ENCODE measurements at places on chromosomes 4 and X.

DNA sequence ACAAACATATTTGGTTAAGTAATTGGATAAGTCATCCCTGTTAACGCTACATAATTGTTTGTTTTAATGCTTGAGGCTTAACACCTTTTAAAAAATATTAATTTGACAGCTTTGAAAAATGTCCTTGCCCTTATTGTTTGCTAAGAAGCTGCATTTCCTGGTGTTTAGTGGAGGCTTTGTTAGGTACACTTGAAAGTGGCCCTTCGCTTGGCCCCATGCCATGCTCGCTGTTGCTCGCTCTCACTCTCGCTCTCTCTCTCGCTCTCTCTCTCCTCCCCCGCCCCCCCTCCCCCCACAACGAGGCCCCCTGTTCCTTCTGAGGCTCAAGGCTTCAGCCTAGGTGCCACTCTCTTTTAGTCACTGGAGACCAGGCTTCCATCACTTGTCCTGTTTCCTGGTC is 139.6 kb downstream of the DCLK2 start:
- DNase-seq = no peak

GRCh38 chr4:25075129-25075528 is 44.4 kb upstream of the LGI2 start:
- no peak for DNase-seq

DNA sequence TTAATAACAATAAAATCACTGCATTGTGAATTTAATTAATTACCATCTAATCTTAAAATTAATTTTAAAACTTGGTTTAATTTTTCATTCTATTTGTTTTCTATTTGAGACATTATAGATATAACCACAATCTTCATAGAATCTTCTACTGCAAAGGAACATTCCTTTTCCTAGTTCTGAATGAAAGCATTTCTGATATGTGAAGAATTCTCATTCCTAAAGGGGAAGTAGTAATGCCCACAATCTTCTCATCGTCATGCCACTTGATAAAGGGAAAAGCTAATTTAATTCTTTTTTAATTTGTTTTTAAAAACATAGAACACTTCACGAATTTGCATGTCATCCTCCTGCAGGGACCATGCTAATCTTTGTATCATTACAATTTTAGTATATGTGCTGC is 23.7 kb downstream of the MGARP start:
- no peak for DNase-seq

GRCh38 chr4:149403081-149403480 is 412.6 kb downstream of the IQCM start:
- DNase-seq = no peak

GRCh38 chr4:80261989-80262600 is 4.4 kb upstream of the FGF5 start:
- no peak for DNase-seq

DNA sequence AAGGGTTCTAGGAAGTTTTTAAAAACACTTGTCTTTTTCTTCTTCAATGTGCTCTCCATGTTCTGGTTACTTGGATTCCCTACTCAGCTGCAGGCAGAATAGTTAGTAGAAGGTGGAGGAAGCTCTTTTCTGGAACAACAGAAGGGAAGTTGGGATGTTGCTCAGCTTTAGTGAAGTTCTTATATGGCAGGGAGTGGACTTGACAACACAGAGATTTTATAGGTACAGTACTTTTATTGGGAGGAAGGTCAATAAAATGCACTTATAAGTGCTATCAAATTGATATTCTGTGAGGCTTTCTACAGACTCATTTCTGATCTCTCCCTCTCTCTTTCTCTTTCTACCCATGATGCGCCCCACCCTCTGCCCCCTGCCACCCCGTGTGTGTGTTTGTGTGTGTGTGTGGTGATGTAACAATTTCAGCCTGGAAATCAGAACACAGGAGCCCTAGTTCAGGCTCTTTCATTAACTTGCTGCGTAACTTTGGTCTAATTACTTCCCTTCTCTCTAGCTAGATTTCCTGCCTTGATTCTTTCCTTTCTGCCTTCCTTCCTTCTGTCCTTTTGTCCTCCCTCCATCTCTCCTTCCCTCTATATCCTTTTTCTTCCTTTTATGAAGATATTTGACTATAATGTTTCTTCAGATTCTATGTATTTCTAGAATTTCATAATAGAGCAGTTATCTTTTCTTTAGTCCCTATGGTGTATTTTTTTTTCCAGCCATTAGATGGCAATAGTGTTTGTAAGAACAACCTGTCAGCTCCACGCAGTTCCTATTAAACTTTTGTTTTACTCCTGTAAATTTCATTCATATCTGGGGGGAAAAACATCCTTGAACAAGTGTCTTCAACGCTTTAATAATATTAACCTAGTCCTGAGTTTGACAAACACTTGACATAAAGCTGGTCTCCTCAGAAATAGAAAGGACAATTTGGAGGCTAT is 37.1 kb downstream of the HEPH start:
- DNase-seq = no peak

- DNase-seq = no peak
Measured at GRCh38 chrX:3449287-3449686, 102.8 kb upstream of the MXRA5 start.

DNA sequence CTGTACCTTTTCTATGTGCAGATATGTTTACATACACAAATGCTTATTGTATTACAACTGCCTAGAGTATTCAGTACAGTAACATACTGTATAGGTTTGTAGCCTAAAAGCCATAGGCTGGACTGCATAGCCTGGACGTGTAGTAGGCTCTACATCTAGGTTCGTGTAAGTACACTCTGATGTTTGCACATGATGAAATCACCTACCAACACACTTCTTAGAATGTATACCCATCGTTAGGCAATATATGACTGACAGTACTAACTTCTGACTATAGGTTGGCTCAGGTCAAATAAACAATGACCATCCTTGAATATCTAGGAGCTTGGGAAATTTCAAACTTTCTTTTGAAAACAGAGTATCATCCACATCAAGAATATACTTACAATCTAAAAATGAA is 139.0 kb downstream of the CORIN start:
- no peak for DNase-seq
